ENCODE measurements at places on chromosomes 7 and 10. TPM values are rescaled to one million over a fixed set of nuclear protein-coding genes. Genes with fewer than 3 reads are reported as not detected.

TAC1 gene
- not detected for total RNA-seq

AGMO gene
- 2.5 TPM for total RNA-seq

ANKRD30A gene
- not detected for total RNA-seq

RASA4 gene
- total RNA-seq: 8.9 TPM

PON1 gene
- total RNA-seq: not detected

NAT16 gene
- not detected for total RNA-seq

CDC14C gene
- total RNA-seq: under 0.01 TPM

LIPK gene
- not detected for total RNA-seq

SCIN gene
- 0.17 TPM for total RNA-seq
